Stimulated activated naive CD8-positive, alpha-beta T cell treated with anti-CD3 and anti-CD28 coated beads, Interleukin-15, amount 100 ng/mL, for 72 hours (primary cell): ENCODE measurements at places on chromosomes 7 and 10.

GRCh38 chr10:114996542-114996941 lies 58.5 kb downstream of the TRUB1 start:
- DNase-seq, result no peak

DNA sequence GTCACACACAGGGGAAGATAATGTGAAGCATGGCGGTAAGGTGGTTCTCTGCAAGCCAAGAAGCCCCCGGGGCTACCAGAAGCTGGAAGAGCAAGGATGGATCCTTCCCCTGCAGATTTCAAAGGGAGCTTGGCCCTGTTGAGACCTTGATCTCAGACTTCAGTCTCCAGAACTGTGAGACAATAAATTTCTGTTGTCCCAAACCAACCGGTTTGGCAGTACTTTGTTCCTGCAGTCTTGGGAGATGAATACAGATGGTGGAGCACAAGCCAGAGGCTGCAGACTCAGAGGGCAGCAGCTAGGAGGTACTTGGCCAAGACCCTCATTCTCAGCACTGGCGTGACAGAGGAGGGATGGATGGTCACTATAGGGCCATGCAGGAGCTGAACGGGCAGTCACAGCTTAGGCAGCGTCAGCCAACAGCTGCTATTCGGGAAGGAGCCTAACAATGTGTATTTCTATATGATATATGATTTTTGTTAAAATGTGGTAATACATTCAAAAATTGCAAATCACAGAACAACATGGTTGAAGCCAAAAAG lies 387.3 kb downstream of the TNS3 start:
- no peak for DNase-seq

DNA sequence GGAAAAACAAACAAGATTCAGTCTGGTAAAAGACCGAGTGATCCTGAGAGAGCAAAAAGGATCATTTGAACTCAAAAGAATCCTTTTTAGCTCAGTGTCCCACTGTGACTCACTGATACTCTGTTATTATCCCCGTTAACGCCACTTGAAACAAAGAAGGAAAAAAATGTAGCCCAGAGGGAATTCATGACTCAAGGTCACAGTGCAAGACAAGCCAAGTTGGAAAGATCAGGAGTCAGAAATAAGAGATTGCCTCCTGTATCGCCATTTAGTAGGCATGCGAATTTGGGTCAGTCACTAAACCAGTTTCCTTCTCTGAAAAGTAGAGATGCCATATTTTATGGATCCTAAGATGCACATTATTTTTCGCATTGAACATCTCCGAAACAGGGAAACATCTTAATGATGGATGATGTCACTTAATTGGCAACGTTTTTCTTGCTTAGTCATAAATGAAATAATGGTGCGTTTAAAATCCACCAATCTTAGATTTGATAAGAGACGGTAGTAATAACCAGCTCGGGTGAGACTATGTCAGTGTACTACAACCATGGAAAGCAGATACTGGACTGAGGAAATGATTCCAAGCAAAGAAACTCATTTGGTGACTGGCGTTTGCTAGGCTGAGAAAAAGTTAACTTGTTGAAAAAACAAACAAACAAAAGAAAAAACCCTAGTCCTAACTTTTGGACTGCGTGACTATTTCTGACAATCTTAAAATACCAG lies 502.0 kb upstream of the CELF2 start:
- no peak for DNase-seq

GRCh38 chr7:28550580-28551186 lies 138.4 kb downstream of the CREB5 start:
- no peak for DNase-seq

GRCh38 chr10:91551856-91552255 lies 81.0 kb downstream of the PPP1R3C start:
- no peak for DNase-seq

GRCh38 chr7:4607311-4607729 lies 74.8 kb upstream of the FOXK1 start:
- no peak for DNase-seq
